ENCODE measurements at places on chromosomes 16 and 17. TPM values are rescaled to one million over a fixed set of nuclear protein-coding genes. Genes with fewer than 3 reads are reported as not detected.

OTOP2 gene
- 0.34 TPM for total RNA-seq

ANKFN1 gene
- not detected for total RNA-seq

MON1B gene
- 14.0 TPM for total RNA-seq

CEP295NL gene
- 0.43 TPM for total RNA-seq

PLA2G15 gene
- total RNA-seq: 5.8 TPM

SYNGR3 gene
- total RNA-seq: 4.4 TPM

P4HB gene
- total RNA-seq: 1,211 TPM

CDYL2 gene
- 4.1 TPM for total RNA-seq

All from nasal cavity respiratory epithelium epithelial cell of viscerocranial mucosa (primary cell).